ENCODE measurements at places on chromosomes 12 and 14.

DNA sequence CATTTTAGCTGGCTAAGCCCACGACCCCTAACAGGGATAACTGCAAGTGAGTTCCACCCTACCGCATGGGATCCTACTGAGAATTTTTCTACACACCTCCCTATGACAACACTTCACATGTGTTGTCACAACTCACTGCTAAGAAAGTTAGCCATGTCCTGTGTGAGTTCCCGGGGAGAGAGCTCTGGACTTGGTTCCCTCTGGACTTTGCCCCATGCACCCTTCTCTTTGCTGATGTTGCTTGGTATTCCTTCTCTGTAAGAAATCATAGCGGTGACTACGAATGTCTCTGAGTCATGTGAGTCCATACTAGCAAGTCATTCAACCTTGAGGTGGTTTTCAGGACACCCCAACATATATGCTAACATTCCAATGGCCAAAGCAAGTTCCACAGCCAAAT lies 9.5 kb upstream of the CDKN3 start:
- DNase-seq, result no peak

DNA sequence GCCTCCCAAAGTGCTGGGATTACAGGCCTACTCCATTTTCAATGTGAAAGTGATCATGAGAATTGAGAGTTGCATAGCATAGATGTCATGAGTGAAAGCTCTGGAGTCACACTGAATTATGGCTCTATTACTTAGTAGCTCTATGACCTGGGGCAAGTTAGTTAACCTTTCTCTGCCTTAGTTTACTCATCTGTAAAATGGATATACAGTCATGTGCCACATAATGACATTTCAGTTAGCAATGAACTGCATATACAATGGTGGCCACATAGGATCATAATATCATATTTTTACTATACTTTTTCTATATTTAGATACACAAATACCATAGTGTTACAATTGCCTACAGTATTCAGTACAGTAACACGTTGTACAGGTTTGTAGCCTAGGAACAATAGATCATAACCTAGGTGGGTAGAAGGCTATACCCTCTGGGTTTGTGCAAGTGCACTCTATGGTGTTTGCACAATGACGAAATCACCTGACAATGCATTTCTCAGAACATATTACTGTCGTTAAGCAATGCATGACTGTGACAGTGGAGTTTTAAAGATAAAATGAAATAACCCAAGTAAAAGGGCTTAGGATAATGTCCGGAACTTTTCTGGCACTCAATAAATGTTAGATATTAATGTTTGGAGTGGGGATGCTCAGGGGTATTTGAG lies 53.1 kb downstream of the ZFYVE26 start:
- no peak for DNase-seq

DNA sequence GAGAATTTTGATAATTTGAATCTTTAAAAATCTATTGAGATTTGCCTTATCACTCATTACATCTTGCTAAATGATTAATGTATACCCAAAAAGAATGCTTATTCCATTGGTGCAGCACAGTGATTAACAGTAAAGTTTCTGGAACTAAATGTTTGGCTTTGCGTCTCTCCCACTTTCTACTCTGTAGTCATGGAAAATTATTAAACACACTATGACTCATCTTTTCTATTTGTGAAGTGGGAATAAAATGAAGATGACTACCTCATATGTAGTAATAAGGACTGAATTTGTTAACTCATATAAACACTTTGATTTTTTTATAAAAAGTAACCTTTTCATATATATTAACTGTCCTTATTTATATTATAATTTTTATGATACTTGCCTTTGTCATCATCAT lies 118.1 kb downstream of the RERGL start:
- no peak for DNase-seq

DNA sequence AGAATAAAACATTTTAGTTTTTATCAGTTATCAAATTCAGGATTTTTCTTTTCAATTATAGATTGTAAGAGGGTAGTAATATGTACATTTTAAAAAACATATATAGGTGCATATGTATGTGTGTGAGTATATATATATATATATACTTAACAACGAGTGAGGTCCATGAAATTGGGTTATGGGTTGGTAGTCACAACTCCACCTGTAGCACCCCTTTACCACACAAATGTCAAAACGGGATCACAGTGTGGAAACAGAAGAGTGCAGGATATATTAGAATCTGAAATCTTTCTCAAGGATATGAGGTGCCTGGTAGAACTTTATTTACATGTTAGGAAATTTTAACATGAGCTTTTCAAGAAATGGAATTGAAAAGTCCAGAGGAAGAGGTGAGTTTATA lies 31.3 kb downstream of the MIA2 start:
- no peak for DNase-seq

- no peak for DNase-seq
Measured at GRCh38 chr12:88035907-88036289, 6.7 kb upstream of the C12orf50 start.

DNA sequence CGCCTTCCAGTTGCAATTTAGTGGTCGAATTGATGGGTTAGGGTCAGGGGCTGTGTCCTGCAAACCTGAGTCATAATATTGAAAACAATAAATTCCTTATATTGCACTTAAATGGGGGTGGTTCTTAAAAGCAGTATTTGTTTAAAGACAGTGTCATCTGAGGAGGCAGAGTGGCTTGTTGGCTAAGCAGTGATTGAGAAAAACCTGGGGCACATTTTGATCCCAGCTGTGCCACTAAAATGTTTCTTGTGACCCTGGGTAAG lies 48.4 kb downstream of the FBXW8 start:
- DNase-seq, result no peak

GRCh38 chr12:43292699-43293098 lies 259.3 kb downstream of the ADAMTS20 start:
- no peak for DNase-seq

DNA sequence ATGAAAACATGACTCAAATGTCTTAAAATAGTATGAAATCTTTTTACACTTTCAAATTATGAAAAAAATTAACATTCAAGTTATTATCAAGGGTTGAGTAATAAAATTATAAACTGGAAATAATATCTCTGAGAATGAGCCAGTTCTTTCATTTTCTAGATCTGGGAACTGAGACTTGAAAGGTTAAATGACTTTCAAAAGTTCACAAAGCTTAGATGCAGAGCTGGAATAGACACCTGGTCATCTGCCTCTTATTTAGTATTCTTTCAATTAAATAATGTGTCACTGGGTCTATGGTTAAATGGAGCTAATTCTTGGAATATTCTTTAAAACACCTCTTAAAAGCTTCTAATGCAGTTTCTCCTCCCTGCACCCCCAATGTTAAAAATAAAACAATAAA lies 86.6 kb downstream of the CDK17 start:
- DNase-seq, result no peak

DNA sequence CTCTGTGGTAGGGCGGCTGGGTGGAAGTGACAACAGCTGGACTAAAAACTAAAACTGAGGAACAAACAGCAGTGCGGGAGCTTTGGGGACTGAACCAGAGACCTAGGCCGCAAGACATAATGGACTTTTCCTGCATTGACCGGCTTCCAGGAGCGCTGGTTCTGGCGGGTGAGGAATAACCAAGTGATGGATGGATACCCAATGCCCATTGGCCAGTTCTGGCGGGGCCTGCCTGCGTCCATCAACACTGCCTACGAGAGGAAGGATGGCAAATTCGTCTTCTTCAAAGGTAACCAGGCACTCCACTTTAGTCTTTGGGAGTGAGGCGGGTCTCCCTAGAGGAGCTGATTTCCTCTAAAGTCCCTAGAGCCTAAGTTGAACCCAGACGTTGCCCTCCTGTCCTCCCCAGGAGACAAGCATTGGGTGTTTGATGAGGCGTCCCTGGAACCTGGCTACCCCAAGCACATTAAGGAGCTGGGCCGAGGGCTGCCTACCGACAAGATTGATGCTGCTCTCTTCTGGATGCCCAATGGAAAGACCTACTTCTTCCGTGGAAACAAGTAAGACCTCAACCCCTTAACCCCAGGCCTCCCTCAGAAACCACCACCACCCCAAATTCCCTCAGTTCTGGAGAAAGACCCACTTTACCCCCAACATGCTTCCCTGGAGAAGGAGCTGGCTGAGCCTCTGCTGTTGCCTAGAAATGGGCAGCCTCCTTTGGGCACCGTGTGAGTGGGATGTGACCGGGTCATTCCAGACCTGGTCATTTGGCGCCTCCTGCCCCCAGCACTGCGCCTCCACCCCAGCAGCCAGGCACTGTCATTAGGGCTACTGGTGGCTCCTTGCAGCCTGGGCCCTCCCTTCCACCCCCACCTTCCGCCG lies 8.1 kb downstream of the MMP14 start:
- no peak for DNase-seq
